ENCODE measurements at places on chromosomes 4 and X.
A peak's percentile ranks its signal among the peaks of the same experiment; 100 is the strongest.

DNA sequence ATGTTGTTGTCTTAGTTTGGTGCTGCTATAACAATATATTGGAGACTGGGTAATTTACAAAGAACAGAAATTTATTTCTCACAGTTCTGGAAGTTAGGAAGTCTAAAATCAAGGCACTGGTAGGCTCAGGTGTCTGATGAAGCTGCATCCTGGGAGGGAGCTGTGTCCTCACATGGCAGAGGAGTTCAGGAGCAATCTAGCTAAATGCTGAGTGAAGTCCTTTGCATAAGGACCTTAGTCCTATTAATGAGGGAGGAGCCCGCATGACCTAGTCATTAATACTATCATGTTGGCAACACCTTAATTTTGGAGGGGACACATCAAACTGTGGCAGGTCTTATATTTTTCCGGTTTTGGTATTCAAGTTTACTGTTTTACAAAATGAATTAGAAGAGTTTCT, 36.0 kb upstream of the NSUN7 start:
- no peak for DNase-seq

DNA sequence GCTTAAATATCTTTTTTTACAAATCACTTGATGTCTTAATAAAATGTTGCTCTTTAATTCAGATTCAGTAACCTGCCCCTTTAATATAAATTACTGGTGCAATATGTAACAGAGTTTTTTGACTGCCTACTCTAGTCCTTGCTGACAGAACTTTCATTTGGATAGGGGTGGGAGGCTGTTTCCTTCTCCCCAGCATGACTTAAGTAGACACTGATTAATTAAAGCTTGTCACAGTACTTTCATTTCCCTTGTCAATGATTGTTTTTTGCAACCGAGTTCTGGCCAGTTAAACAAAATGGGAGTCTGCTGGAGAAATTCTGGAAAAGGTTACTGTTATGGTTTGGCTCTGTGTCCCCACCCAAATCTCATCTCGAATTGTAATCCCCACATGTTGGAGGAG, 37.3 kb upstream of the BBS12 start:
- no peak for DNase-seq

DNA sequence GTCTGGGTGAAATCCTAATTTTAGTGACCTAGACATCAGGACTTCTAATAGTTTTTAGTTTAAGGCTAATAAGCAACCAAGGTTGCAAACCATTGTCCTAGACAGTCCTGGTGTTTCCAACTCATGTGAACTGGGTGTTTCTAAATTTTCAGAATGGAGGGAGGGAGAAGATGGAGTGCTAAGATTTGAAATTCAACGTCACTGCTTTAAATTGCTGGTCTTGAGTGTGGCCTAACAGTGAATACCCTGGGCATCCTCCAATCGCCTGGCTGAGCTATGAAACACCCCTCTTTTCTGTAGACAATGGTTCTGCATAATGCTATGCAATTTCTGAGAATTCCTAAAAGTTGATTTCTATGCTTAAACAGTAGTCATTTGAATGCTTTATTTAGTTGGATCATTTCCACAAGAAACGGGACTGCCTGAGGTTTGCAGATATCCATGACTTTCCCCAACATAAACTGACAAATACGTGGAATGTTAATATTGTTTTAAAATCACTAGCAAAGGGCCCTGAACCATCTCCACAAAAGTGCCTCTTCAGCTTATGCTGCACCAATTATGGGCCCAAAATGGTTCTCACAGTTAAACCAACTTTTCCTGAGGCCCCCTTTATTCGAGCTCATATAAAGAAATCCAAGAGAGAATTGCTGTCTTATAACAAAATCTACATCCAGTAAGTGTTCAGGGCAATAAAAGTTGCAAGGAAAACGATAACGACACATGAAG, 1.1 kb downstream of the FBXL5 start:
- DNase-seq, result peak; percentile 69

- no peak for DNase-seq
These were observed 11.9 kb downstream of the BLOC1S4 start for GRCh38 chr4:6727943-6728250.

DNA sequence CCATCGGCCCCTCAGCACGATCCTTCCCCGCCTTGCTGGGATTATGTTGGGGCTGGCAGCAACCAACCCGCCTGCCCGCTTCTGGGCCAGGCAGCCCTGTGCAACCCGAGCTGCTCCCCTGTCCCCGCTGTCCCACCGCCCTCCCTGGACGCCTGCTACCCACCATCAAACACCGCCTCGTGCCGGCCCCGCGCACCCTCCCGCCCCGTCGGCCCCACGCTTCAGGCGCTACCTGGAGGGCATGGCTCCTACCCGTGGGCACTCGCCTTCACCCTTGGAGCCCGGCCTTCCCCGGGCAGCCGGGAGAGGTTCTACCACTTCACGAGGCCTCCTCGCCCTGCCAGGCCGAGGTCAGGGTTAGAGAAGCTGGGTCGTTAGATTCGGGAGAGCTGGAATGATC, 37.0 kb downstream of the TKTL1 start:
- DNase-seq, result no peak

DNA sequence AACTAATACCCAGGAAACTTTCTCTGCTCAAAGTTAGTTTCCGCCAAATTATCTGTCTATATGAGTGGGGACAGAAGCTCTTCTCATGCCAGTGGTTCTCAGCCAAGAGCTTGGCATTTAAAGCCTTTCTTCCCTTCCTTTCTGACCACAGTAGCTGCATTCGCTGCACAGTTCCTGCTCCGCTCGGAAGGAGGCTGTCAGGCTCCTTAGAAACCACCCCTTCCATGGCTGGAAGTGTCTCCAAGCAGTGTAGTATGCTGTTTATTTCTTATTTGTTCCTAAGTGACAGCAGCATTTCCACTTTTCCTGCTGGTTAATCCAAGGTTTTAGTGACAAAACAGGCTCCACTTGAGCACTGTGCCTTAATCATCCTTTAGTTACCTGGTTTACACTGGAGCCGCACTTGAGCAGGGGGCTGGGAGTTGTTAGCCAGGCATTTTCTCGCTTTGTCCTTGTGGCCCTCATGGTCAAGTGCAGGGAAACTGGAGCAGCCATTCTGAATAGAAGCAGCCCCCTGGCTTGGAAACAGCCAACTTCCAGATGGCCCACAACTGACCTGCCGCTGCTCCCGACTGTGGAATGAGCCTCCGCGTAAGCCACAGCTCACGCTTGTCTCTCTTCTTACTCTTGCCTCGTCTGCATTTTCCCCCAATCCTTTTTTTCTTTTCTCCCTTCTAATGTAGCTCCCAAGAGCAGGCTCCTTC, 739.4 kb upstream of the TENM3 start:
- no peak for DNase-seq

DNA sequence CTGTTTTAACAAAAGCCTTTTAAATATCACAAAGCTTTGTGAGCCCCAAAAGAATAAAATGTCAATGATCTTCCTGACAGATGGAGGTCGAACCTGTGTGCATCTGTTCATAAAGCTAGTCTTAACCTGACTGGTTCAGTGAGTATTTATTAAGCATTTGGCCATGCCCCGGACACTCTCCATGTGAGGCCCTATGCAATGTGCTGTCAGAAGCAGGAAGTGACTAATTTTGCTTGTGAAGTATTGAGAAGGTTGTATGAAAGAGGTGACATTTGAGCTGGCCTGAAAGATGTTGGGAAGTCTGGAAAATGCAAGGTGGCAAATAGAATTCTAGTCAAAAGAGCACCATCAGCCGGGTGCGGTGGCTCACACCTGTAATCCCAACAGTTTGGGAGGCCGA, 171.4 kb downstream of the MSL3 start:
- DNase-seq, result no peak

- no peak for DNase-seq
These were observed 232.5 kb upstream of the POF1B start for GRCh38 chrX:85611926-85612325.

DNA sequence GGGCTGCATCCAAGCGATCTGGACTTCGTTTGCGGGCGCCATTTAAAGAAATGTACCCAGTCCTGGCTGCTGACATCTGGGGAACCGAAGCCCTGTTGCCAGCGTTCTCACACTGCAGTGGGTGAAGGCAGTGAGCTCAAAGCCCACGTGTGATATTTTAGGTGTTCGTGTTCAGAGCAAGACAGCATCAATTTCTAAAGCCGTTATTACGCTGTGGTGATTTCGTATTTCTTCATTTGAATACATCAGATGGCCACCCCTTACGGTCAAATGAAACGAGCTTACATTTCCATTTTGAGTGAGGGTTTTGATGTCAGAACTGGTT, 376 bp upstream of the C4orf36 start:
- DNase-seq, result peak; percentile 24

DNA sequence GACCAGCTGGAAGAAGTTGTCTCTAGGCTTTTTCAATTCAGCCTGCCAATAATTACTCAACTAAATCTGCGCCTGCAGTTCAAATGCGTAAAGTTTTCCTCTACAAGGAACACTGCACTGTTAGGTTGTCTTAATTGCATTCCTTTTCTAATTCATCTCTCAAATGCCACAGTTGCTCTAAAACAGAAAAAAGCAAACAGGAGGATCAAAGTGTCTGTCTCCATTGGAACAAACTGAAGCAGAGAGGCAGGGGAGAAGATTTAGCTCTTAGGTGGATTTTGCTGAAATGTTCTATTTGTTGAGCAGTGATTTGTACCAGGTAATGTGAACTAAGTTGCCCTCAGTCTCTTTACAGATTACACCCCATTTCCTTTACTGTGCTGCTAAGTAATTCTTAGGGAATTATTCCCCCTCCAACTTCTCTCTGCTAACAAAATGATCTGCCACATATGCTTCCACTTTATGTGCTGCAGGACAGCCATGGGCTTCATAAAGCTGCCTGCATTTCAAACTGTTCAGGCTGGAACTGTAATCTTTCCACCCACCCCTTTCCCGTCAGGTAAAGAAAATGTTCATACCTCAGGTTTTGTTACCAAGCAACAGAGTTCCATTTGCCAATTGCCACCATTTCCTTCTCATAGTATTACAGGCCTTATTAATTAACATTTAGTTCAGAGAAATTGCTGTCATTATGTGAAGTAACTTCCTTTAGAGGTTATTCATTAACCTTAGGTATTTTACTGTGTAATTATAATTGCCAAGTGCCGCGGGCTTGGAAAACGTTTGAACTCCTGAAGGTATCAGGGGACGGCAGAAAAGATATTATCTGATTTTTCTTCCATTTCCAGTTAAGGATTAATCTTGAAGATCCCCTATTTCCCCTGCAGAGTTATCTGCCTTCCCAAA, 149.3 kb downstream of the SPRY1 start:
- no peak for DNase-seq

DNA sequence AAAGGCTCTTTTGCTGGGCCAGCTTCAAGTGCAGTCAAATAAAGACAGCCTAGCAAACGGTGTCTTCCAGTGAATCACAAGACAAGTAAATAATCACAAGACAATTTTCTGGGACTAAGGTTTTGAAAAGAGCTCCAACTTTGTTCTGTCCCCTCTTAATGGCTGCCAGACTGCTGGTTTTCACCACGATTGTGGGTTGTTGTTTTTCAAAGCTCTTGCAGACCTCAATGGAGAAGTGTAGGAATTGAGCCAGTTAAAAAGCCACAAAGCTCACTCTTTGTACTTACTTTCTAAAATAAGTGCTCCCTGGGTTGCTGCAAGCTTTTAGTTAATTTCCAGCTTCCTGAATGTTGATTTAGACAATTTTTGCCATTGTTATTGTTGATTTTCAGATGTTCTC, 405.8 kb upstream of the HTR2C start:
- DNase-seq, result no peak

DNA sequence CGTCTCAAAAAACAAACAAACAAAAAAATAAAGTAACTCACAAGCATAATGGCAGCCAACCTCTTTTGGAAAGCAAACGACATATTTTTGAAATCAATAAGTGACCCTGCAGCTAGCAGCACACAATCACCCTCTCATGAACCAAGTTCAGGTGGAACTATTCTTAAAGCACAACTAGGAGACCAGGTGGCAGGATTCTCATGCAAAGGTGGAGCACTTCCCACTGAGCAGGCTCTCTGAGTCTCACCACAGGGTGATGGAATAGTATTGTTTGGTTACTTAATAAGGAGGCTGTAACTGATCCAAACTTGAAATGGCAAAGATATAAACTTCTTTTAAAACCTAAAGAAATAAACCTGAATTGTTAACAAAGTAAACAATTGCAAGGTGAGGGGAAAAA, 1293.1 kb downstream of the PCDH19 start:
- DNase-seq, result no peak

- no peak for DNase-seq
These were observed 69.5 kb downstream of the RTL9 start for GRCh38 chrX:110428144-110428543.

- DNase-seq, result no peak
These were observed 46.6 kb upstream of the CDKN2AIP start for GRCh38 chr4:183397741-183398297.

DNA sequence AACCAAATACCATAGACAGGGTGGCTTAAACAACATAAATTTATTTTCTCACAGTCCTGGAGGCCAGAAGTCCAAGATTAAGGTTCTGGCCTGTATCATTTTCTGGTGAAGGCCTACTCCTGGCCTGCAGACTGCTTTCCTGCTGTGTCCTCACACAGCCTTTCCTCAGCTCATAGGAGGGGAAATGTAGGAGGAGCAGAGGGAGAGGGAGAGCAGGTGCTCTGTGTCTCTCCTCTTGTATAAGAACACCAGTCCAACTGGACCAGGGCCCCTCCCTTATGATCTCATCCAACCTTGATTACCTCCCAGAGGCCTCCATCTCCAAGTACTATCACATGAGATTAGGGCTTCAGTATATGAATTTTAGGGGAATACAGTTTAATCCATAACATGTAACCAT, 34.3 kb downstream of the RAPGEF2 start:
- DNase-seq, result no peak

DNA sequence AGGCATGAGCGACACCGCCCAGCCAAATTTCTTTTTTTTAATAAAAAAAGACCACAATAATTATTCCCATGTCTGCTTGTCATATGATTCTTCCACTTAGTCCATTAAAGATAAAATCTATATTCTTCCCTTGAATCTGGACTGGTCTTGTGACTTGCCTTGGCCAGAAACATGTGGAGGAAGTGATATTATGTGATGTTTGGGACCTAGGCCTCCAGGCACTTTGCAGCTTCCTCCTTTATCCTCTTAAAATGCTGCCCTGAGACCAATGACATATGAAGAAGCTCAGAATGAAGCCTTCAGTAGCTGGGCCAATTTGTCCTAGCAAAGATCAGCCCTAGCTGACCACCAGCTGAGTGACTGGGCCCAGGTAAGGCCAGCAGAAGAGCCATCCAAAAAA, 250.0 kb downstream of the INPP4B start:
- DNase-seq, result no peak

DNA sequence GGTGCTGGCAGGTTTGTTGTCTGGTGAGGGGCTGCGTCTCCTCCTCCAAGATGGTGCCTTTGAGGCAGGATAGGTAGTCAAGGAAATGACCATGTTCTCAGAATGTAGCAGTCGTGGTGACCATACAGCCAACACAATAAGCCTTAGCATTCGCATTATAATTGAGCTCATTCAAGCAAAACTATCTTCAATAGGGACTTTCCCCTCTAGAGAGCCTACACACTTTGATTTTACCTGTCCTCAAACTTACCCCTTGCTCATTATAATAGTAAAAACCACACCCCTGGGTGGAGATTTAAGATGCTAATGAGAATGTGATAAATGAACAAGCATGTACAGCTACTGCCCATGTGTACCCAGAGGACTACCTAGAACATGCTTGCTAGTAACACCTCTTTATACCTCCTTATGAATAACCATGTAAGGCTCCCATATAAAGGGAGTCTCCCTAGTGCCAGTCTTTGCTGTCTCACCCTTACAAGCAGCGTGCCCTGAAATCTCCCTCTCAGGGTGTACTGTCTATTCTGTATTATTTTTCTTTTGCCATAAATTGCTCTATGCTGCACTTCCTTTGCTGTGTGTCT, 48.2 kb downstream of the FGFBP1 start:
- DNase-seq, result no peak
